ENCODE measurements at places on chromosomes 2 and 18. TPM values are rescaled to one million over a fixed set of nuclear protein-coding genes. Genes with fewer than 3 reads are reported as not detected.

DNA sequence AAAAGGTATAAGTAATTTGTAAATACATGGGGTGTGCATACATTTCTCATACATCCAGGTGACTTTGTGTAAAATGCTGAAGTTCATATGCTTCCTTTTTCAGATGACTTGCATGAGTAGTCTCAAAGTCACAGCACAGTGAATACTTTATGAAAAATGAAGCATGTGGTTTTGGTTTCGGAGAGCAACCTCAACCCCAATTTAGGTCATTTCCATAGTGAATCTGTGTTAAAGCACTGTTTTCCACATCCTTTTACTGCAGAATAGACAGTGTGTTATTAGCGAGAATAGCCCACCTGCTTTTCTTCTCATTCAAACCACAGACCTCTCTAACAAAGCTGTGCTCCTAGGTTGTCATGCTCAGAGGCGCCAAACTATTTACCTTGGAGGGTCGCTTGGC is 204.4 kb upstream of the RASGRP3 start:
- no peak for DNase-seq

The TMEM247 gene
- total RNA-seq = not detected

- no peak for DNase-seq
Measured at GRCh38 chr2:238700117-238700457, 147.8 kb upstream of the TWIST2 start.

The CCDC148 gene
- total RNA-seq = 1.2 TPM

GRCh38 chr18:27661320-27662018 is 476.4 kb upstream of the CHST9 start:
- no peak for DNase-seq
